NCI-H2081 treated with DMSO at 0.1 percent for 48 hours (cell line): ENCODE measurements at places on chromosomes 16 and 17.

DNA sequence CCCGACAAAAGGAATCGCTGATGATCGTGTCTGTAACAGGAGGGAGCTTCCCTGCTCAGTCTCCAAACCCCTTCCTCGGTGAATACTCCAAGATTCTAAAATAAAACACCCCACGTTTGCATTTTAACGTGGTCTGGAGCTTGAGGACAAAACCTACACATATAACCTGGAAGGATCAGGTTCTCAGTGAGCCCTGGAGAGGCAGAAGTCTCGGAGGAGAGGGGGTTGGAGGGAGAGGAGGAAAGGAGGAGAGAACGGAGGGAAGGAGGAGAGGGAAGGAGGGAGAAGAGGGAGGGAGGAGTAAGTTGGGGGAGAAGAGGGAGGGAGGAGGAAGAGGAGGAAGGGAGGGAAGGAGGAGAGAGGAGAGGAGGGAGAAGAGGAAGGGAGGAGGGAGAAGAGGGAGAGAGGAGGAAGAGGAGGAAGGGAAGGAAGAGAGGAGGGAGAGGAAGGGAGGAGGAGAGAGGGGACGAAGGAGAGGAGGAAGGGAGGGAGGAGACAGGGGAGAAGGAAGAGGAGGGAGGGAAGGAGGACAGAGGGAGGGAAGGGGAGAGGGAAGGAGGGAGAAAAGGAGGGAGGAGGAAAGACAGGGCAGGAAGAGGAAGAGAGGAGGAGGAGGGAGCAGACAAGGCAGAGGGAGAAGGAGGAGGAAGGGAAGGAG is 27.4 kb upstream of the GINS2 start:
- no peak for DNase-seq

DNA sequence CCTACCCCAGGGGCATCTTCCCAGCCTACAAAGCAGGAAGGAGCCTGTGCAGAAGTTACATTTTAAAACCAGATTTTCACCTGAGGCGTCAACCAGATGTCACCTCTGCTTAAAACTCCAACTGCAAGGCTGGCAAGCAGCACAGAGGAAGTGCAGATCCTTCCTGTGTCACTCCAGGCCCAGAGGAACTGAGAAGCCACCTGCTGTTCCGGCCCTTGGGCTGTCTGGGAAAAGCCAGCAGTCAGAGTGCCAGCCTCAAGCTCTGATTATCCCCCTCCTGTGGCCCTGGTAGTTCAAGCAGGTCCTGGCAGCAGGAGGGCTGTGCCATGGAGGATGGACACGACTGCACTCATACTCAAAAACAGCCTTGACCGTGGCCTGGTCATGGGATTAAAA is 10.2 kb downstream of the POLR2C start:
- DNase-seq, result no peak

DNA sequence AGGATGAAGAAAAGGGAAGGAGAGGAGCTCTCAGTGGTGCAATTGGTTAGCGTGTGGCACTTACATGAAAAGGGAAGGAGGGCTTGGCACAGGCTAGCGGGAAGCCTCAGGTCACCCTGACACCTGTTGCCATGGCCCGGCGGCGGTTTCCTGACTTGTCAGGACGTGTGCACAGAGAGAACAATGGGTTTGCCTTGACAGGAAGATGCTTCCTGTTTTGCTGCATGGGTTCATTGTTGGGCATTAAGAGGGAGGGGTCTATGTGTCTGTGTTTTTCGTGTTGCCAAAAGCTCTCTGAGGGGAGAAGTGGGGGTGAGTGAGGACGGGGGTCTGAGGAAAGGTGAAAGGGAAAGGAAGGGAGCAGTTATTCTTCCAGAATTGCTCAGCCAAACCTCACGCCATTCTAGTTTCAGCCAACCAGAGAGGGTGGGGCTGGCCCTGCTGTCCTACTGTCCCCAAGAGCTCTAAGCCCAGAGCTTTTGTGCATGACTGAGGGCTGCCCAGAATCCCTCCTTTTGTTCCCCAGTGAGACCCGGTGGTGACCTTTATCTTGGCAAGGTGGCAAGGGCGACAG is 17.1 kb upstream of the CCR7 start:
- peak; percentile 20 for DNase-seq

DNA sequence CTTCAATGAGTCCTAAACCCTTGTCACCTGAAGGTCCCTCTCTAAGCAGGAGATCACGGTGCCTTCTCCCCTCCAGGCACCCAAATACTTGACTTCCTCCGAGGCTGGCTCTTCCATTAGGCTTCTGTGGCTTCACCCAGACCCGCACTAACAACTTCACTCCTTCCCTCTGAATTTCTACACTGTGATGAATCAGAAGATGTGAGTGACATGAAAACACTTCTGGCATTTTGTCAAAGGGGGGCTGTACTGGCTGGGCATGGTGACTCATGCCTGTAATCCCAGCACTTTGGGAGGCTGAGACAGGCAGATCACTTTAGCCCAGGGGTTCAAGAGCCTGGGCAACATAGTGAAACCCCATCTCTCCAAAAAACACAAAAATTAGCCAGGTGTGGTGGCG is 72.6 kb upstream of the CNEP1R1 start:
- no peak for DNase-seq

DNA sequence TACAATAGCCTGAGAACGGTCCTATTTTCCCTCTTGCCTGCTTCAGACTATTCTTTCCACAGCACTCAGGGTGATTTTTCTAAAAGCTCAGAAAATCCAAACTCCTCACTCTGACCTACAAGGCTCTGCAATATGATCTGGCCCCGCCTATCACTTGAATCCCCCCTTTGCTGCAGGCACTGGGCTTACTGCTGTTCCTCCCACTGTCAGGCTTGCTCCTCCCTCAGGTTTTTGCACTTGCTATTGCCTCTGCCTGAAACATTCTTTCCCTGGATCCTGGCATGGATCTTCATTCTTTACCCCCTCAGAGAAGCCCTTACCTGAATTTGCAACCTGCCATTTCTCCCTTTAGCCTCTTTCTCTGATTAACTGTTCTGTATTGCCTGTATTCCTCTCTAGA is 52.3 kb downstream of the RPGRIP1L start:
- no peak for DNase-seq

DNA sequence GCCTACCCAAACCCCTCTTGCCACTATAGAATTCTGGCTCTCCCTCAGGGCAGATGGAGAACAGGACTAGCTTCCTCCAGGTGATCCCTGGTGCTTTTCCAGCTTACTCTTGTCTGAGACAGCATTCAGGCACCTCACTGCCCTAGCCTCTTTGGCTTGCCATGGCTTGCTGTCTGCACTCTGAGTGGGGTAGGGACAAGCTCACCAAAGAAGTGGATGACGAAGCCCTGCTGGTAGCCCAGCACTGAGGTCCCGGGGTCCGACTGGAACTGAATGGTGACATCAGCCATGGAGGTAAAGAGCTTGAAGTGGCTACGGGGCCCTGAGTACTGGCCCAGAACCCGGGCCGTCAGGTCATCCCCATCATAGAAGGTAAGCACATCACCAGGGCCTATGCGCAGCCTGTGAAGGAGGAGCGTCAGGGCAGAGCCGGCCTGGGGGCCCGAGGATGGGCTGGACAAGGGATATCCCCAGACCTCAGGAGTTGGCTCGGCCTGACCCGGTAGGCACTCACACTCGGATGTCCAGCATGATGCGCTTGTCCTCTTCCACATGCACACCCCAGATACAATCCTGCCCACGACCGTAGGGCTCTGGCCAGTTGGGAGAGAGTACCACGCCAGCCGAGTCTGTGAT is 7.6 kb upstream of the PHF12 start:
- DNase-seq, result no peak

DNA sequence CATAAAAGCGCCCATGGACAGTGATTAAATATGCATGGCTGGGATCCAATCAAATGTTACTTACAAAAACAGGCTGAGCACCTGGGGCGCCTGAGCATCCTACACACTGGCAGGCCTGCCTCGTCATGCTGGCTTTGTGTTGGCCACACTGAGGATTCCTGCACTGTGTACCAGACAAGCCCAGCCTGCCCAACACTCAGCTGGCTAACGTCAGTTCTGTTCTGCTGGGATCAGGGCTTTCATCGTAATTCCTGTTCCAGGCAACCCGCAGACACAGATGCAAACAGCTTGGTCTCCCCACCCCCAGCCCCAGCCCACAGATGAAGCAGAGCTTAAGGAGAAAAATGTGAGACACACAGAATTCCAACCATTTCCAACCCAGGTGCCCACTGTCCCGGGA is 30.7 kb downstream of the PIMREG start:
- DNase-seq, result no peak

DNA sequence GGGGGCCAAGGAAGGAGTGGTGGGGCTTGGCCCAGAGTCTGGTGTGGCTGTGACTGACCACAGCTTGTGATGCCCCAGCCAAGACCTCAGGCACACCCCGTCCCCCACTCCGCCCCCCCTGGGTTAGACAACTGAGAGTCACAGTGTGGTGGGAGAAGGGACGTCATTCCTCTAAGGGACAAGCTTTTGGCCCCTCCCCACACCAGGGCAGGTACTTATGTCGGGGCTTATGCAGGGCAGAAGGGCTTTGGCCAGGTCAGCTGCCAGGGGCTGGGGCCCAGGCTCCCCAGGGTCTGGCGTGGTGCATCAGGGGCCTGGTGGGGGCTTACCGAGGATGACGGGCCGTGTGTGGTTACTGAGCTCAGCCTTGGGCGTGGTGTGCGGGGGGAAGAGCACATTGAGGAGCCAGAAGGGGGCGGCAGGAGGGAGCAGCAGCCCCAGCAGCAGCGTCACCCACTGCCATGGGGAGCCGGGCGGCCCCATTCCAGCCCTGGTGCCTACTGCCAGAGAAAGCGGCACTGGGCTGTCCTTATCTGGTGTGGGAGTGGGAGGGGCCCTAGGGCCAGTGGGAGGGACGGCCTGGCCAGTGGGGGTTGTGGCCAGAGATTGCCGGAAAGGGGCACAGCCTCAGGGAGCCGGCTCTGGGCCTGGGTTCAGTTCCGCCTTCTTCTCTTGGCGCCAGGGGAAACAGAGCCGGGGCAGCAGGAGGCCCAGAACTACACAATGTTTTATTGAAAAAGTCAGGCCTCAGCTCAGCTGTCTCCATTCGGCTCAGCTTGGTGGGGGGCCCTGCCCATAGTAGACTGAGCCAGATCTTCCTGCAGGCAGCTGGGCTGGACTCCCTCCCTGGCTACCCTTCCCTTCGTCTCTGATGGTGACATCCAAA is at the start of gene LCAT:
LCAT (minus strand) TSS at position 502 of the 886 bp plus-strand sequence; CDS start at position 483, 19 bp downstream.
- DNase-seq, result no peak

DNA sequence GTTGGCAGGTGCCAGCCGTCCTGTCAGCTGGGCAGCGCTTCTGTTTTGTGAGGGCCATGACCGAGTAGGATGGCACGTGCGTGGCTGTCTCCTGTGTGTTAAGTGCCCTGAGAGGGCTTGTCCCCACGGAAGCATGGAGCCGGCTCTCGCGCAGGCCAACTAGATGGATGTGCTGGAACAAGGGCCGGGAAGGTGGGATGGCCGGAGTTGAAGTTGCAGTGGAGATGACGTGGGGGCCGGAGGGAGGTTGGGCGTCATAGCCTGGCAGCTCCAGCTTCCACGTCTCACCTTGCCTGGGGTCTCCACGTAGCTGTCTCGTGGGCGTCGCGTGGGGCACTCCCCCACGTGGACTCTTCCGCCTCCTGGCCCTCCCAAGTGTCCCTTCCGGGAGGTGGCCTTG is 27.7 kb downstream of the TBCD start:
- DNase-seq, result no peak

GRCh38 chr16:4419402-4419959 is 3.1 kb upstream of the CORO7 start:
- DNase-seq, result no peak

DNA sequence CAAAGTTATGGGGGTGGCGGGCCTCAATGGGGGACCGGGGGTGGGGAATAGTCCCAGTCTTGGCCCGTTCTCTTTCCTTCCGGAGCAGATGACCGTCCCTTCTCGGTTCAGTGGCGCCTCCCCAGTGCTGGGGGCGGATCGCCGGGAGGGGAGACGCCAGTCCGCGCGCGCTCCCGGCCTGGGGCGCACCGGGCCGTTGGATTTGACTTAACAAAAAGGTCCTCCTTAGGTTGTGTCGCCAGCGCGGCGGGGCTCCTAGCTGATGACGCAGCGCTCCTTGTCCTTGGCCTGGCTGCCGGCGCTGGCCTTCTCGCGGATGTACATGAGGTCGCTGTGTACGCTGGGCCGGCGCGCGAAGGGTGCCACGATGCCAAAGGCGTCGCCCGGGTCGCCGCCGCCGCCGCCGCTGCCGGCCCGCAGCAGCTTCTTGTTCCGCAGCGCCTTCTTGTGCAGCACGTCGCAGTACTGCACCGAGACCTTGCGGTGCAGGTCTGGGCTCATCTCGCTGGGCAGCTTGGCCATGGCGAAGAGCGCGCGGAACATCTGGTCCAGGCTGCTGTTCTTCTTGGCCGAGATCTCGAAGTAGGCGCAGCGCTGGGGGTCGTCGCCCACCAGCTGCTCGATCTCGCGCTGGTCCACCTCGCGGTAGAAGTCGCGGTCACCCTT is 1.2 kb downstream of the RASD1 start:
- DNase-seq, result no peak

DNA sequence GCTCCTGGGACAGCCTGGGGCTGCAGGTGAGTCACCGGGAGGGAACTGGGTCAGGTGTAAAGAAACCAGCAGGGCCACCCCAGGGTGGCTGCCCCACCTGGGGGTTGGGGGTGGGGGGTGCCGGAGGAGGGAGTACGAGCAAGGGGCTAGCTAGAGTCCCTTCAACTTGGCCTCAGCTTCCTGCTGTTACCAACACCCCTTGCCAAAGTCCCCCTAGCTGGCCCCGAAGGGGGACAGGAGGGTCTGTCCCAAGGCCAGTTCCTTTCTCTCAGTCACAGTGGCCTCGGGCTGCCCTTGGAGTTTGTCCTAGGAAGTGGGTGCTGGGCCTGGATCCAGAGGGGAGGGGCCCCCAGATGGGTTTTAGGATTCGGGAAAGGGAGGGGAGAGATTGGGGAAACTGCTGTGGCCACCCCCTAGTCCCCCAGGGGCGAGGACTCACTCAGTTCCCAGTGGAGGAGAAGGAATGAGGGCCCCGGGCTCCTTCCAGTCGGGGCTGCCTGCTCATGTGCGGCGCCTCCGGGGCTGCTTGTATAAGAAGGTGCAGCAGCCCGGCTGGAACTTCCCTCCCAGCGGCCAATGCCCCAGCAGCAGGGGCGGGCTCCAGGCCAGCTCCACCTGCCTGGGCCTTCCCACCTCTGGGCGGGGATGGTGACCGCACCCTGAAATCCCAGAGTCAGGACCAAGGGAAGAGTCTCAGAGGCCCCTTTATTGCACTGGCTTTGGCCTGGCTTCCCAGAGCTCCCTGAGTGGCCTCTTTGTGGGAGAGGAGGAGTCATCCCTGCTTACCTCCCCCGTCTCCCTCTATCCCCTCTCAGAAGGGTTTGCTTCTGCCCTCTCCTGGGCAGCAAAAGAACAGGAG is 7.3 kb downstream of the ARHGAP27 start:
- DNase-seq, result peak; percentile 39

- DNase-seq, result no peak
Observed at GRCh38 chr17:66682283-66682682, 152.6 kb upstream of the CACNG5 start.

- no peak for DNase-seq
Observed at GRCh38 chr16:74051-74746, 1.8 kb upstream of the RHBDF1 start.

DNA sequence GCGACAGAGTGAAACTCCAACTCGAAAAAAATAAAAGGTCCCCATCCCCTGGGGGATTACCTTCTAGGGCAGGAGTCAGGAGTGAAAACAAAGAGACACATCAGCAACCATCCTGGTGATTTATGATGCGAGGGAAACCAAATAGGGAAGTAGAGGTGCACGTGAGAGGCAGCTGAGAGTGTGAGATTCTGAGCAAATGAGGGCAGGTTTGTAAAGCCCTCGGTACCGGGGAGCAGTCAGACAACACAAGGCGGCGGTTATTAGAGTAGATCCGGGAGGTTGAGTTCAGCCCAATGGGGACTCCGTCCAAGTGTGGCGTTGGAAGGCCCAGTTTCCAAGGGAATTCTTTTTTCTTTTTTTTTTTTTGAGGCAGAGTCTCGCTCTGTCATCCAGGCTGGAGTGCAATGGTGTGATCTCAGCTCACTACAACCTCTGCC is 7.4 kb upstream of the ARMC7 start:
- no peak for DNase-seq
